ENCODE measurements at places on chromosomes 1 and 21.
A peak's percentile ranks its signal among the peaks of the same experiment; 100 is the strongest.

- DNase-seq, result no peak
Observed at GRCh38 chr1:57277681-57278080, 146.2 kb downstream of the DAB1 start.

DNA sequence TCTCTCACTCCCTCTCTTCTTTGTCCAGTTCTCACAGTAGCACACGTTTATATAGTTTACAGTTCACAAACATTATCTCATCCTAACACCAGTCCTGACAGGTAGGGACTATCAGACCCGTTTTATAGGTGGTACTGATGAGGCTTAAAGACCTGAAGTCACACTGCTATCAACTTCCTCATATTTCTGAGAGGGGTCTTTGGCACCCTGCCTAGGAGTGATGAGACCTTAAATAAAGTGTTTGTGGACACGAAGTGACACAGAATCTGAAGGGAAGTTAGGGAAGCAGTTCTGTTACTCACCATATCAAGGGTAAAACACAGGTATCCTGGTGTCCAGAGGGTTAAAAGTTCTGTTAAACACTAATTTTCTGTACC, 590 bp upstream of the TACSTD2 start:
- DNase-seq, result no peak

DNA sequence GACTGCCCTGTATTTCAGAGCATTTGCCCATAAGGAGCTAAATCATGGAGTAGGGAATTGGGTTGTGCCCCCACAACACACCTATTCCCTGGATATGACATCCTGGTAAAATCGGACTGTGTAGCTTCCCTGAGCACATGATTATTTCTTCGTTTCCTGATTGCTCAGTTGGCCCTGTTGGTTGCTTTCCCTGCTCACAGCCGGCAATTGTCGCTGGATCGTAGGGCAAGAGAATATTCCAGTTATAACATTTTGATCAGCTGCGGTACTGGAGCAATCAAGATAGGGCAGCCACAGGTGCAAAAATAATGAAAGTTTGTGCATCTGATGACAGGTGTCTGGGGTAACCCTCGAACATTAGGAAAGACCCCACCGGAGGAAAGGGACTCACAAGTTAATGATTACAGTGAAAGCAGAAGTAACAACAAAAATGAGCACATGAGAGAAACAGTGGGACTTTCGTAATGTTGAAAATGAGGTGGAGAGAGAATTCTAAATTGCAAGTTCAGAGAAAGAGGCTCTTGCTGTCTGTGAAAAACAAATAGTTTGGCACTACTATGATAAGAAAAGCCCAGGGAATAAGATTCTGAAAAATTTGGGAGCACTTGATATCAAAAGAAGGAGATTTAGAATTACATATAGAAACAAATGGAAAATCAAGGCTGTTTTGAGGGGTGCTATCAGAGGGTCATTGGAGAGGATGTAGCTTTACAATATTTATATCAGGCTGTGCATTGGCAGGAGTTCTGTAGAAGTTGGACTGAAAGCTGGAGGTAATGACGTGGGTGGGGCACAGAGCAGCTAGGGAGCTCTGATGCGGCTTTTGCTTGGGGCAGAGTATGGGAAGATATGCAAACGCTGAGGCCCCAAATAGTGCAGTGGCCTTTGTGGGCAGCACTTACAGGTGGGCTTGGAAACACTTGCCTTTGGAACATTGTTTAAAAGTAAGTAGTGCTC, at the start of gene MAB21L3:
Gene MAB21L3, plus strand, starts transcription at position 833 of the 957 bp plus-strand sequence. CDS start 1,217 bp downstream, outside the sequence.
- no peak for DNase-seq

- no peak for DNase-seq
Observed at GRCh38 chr1:45093334-45093733, 81.3 kb downstream of the UROD start.

DNA sequence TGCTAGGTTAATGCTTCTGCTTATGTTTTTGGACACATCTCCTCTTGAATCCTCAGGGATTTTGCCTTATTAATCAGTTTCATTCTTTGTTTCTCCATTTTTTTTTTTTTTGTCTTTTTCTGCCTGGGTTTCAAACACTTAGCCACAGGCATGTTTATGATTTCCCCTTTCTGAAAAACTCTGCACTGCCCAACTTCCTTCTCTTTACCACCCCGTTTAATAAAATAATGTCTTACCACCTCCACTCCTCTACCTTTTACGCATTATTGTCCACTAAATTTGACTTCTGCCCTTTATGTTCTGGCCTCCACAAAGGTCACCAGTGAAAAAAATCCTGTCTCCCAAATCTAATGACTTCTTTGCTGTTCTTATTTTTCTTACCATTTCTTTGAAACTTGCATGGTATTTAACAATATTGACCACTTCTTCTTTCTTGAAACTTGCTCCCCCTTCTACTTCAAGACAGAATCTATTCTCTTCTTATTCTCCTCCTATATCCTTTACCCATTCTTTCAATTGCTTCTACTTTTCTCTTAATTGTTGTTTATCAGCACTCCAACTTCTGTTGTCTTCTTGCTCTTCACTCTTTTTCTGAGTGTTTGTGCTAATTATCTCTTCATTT, 150.3 kb downstream of the TNFSF18 start:
- no peak for DNase-seq

- DNase-seq, result peak; percentile 31
Observed at GRCh38 chr1:51238034-51238403, 1.9 kb downstream of the RNF11 start.

GRCh38 chr1:162171111-162171510, 101.6 kb downstream of the NOS1AP start:
- DNase-seq, result peak; percentile 53

DNA sequence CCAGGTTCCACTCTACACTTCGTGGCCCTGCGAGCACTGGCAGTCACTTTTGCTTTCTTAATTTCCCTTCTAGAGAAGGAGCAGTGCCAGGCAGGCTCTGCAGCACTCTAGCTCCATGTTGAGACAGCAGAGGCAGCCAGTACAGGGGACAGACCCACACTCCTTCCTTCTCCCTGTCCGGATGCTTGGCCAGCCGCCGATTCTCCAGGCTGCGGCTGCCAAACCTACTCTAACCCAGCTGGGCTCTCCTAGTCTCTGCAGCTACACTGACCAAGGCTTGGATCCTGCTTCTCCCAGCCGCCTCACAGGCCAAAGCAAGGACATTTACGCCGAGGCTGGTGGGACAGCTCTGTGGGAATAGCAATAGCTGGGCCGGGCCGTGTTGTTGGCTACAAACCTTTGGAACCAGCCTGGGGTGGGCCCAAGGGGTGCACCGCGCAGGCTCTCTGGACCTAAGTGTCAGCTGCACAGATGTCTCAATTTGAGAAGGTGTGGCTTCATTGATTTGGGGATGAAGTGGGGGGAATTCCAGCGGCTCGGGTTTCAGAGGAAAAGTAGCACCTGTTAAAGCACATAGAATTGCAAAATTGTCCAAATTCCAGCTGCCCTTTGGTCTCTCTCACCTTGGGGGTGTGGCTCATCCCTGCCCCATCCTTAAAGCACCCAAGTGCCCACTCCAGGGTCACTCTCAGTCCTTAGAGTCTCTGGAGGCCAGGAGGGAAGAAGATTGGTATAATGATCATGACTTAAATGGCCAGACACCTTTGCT, 3.2 kb downstream of the BARHL2 start:
- no peak for DNase-seq

- DNase-seq, result peak; percentile 15
Observed at GRCh38 chr1:222284466-222284865, 263.4 kb downstream of the HHIPL2 start.

DNA sequence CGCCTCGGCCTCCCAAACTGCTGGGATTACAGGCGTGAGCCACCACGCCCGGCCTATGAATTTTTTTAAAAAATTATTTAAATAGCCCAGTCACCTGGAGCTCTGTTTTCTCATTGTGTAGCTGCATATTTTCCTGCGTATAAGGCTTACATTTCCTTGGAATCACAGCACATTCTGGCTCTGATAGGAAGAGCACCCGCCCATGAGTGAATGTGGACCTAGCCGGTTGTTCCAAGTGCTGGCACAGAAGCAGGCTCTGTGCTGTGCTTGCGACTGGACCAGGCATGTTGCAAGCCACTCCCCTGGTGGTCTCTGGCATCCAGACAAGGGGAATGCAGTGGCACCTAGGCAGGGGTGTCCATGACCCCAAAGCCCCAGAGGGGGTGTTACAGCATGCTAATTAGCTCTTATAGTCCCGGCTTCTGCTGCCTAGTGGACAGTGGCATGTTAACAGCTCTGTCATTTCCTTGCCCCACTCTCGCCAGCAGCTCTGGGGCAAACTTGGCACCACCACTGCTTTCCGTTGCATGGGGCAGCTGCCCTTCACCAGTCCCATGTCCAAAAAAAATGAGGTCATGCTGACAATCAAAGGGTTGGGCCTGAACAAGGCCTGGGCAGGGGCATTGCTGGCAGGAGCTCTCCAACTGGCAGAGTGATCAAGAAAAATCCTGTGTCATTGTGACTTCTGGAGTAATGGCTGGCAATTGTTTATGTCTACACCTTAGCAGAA, 5.2 kb upstream of the VTCN1 start:
- DNase-seq, result no peak

GRCh38 chr1:155850345-155850744, 6.7 kb downstream of the GON4L start:
- DNase-seq, result no peak

GRCh38 chr1:18035145-18035544, 72.5 kb upstream of the IGSF21 start:
- no peak for DNase-seq

DNA sequence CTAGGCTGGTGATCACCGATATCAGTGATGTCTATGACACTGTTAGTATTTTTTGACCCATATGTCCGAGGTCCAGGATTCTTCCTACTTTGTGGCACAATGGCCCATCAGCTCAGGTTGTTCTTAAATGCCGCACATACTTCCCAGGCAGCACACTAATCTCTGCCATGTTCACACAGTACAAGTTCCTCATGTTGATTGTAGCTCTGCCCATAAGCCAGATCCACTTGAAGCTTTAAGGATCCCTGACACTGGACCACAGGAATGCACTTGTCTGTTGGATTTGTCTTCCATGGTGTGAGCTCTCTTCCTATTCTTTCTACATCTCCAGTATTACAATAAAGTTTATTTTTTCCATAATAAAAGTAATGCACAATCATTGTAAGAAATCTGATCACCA, 69.5 kb downstream of the DDX20 start:
- DNase-seq, result no peak

GRCh38 chr1:150836129-150836773, 28.2 kb upstream of the CTSK start:
- DNase-seq, result no peak

- DNase-seq, result no peak
Observed at GRCh38 chr1:93744299-93744988, 62.8 kb upstream of the BCAR3 start.

DNA sequence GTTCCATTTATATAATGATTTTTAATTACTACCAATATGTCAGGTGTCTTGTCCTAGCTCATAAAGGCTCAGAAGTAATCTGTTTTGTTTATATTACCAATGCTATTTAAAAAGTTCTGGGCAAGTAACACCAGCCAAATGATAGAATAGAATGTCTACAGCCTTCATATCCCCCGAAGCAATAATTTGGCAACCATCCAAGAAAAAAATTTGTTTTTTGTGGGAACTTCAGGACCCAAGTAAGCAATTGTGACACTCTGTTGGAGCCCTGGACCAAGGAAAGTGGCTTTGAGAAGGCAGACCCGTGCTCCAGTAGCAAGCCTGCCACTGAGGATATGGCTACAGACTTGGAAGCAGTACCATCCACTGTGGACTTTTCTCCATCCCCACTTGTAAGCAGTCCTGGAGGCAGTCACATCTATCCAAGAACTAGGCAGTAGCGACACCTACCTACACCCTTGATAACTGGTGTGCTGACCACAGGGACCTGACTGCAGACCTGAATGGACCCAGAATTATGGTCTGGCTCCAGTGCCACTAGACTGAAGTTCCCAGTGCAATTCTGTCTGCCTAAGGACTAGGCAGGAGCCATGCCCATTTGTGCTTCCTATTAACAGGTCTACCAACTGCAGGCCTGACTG, 870.7 kb upstream of the ADGRL2 start:
- peak; percentile 2 for DNase-seq

DNA sequence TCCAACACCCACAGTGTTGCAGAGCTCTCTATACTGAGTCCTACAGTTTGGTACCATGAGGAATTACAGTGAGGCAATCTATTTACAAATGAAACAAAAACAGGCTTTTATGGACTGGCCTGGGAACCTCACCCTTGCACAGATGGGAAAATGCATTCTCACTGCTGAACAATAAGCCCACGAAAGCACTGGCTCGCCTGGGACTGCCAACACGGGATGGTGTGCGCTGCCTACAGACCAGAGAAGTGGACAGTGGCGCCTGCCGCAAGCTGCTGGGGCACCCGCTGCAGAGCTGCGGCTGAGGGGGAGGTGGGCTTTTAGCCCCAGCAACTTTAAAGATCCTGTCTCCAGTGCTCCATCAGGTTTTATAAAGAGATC, 28.5 kb upstream of the ABCG1 start:
- DNase-seq, result no peak

- DNase-seq, result peak; percentile 61
Observed at GRCh38 chr1:21782349-21782867, 541 bp downstream of the USP48 start.

DNA sequence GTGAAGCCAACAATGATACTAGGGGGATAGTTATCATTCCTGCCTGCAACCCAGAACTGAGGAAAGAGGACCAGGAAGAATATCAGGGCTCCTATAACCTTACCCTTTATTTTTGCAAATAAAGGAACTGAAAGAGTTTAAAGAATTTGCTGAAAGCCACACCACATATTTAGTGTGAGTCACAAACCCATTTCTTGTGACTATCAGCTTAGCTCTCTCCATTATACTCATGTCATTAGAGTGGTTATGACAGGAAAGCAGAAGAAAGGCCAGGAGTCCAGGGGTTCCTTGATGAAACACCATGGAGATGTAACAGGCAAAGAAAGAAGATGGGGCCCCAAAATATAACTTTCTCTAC, 141.1 kb upstream of the SAMSN1 start:
- DNase-seq, result no peak

DNA sequence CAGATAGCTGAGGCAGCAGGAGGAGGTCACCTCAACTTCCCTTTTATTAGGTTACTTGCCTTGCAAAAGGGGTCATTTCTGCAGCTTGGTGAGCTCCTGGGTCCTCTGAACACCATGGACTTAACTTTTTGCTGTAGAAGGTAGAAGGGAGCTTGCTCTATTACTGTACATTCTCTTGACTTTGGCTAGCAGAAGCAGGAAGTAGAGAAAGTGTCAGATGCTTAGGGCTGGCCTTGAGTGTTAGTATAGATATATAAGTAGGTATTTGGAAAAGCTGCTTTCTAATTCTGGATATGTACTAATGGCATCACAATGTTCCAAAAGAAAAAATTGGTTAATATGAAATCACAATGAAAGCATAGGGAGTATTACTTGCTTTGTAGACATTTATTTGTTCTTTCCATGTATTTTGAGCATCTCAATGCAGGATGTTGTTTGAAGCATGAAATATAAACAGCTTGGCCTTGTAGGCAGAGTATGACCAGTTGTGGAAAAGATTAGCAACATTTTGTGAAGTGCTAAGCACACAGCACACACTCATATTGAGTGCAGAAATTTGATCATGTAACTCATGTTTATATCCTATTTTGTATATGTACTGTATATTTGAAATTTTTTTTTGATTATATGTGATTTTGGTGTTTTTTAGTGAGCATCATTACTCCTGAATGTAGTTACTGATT, 108.8 kb downstream of the DYRK1A start:
- no peak for DNase-seq

Measured in EL (cell line).